Stimulated activated CD4-positive, alpha-beta T cell treated with anti-CD3 and anti-CD28 coated beads, Interleukin-4, amount 100 ng/mL, for 4 hours (primary cell): ENCODE measurements at places on chromosomes 12 and 14.

- DNase-seq, result no peak
Measured at GRCh38 chr14:24506443-24506842, 1.6 kb downstream of the CMA1 start.

- DNase-seq, result no peak
Measured at GRCh38 chr14:94924189-94924588, 154.3 kb upstream of the GSC start.

DNA sequence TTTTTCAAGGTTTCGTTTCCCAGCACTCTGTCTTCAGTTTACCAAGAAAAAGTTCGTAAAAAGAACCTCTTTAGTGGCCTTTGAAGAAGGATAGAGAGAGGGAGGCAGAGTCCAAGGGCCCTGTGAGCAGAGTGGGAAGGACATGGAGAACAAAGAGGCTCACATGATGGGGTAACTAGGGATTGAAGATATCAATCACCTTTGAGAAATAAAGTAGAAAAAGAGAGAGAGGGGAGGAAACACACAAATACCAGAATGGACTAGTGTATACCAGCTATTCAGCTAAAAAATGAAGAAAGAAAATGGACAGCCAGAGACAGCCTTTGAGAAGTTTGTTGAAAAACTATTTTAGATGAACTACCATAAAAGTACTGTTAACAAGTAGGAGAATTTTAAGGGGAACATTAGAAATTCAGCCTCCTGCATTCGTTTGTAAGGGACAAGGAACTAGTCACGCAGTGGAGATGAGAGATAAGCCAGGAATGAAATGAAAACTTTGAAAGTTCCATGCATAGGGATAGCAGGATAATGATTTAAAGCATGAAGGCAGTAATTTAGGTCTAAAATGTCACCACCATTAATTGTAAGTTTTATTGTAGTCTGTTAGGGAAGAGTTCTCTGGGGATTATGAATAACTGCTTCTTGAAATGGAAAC lies 82.1 kb downstream of the SPTSSA start:
- DNase-seq, result no peak

DNA sequence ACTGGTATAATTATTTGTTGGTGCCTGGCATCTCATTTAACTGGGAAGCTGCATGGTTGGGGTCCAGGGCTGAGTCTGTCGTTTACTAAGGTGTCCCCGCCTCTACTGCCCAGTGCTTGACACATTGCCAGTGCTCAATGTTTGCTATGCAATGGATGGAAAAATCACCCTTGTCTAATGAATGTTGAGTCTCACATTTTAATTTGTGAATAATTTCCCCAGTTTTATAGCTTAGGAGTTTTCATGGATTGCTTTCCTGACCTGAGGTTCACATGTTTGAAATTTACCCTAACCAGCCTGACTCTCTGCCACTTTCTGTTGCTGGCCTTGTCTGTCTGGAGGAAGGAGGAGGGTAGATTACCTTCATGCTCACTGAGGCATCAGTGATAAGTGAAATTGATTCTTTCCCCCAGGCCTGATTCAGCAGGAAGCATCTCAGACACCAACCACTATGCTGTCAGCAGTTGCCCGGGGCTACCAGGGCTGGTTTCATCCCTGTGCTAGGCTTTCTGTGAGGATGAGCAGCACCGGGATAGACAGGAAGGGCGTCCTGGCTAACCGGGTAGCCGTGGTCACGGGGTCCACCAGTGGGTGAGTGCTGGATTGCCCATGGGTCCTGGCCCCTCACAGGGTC lies 2.4 kb downstream of the DHRS2 start:
- DNase-seq, result no peak

GRCh38 chr14:31410048-31410650 lies 10.2 kb downstream of the HEATR5A start:
- DNase-seq, result no peak

DNA sequence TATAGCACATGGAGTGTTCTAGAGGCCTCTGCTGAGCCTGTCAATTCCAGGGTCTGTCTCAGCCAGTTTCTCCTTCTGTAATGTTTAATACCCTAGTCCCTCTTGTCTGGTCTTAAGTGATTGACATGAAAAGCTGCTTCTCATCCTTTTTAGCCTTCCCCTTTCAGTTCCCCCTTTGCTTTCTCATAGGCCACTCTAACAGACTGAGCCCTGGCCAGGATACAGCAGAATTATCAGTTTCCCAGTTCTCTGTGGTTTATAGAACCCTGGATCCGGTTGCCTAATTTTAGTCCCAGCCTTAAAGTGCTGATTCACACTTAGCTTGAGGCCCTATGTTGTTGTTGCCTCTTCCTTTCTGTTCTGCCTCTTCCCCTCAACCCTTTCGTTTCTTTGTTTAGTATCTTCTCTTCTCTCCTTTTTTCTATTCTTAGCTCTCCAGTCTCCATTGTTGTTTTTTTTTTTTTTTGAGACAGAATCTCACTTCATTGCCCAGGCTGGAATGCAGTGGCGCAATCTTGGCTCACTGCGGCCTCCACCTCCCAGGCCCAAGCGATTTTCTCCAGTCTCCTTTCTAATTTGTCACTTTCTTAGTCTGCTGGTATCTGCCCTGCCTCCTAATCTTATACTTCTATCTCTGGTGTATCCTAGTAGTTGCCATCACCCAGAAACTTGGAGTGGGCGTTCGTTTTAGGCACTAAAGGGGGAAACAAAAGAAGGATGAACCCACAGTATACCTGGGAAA lies 2.9 kb upstream of the BIN2 start:
- DNase-seq, result no peak
